Stimulated activated CD4-positive, alpha-beta T cell treated with anti-CD3 and anti-CD28 coated beads, TNF-alpha, amount 100 ng/mL, for 4 hours (primary cell): ENCODE measurements at places on chromosomes 4 and X.

DNA sequence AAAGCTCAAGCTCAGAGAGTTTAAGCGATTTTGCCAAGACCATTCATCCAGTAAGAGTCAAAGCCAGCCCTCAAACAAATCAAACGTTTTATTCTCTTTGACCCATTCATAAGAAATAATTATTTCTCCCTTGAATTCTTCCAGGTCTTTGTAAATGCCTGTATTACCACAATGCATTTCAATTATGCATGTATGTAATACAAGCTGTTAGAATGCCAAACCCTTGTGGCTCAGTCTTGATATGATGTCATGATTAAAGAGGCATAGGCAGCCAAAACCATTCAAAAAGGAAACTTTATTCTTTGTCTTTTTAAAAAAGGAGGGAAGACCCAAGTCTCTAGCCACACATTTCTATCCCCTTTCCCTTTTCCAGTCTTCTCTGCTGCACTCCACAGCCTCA, 56.5 kb upstream of the PGM2 start:
- DNase-seq, result no peak

DNA sequence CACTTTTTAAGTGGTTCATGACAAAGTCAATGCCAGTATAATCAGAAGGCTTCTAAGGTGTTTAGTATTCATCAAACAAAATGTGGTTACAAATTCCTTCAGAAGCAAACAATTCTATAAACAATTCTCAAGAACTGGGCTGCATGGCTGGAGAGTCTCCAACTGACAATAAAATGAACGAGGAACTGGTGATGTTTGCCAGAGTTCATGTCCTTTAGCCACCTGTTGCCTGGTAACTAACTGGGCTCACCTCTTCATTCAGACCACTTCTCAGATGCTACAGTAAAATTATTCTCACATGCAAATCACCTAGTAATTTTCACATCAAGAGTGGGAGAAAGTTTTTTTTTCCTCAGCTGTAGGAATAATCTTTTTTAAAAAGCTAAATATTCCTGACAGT, 53.3 kb downstream of the CAMK2D start:
- no peak for DNase-seq

- no peak for DNase-seq
Measured at GRCh38 chrX:41351923-41352322, 18.0 kb downstream of the DDX3X start.

GRCh38 chrX:26722666-26723428, 506.9 kb downstream of the MAGEB5 start:
- DNase-seq, result no peak

- DNase-seq, result no peak
Measured at GRCh38 chr4:87511500-87511899, 17.7 kb downstream of the SPARCL1 start.

GRCh38 chrX:108165383-108166111, 74.0 kb downstream of the ATG4A start:
- no peak for DNase-seq

GRCh38 chrX:153209347-153209746, 30.3 kb downstream of the MAGEA1 start:
- no peak for DNase-seq

GRCh38 chr4:175657571-175657970, 154.5 kb downstream of the GPM6A start:
- DNase-seq, result no peak

- no peak for DNase-seq
Measured at GRCh38 chrX:129786210-129786651, 6.5 kb downstream of the SASH3 start.

GRCh38 chr4:3736806-3737205, 29.4 kb upstream of the ADRA2C start:
- no peak for DNase-seq

GRCh38 chrX:100883654-100884053, 9.5 kb upstream of the NOX1 start:
- no peak for DNase-seq

- DNase-seq, result no peak
Measured at GRCh38 chr4:93359586-93359985, 469.0 kb upstream of the ATOH1 start.

- no peak for DNase-seq
Measured at GRCh38 chrX:117707948-117708743, 408.5 kb downstream of the KLHL13 start.

GRCh38 chrX:13067773-13068172, 23.4 kb upstream of the FAM9C start:
- DNase-seq, result no peak

GRCh38 chr4:154024097-154024694, 235.3 kb upstream of the SFRP2 start:
- DNase-seq, result no peak

- no peak for DNase-seq
Measured at GRCh38 chrX:137847376-137847775, 281.4 kb downstream of the ZIC3 start.

DNA sequence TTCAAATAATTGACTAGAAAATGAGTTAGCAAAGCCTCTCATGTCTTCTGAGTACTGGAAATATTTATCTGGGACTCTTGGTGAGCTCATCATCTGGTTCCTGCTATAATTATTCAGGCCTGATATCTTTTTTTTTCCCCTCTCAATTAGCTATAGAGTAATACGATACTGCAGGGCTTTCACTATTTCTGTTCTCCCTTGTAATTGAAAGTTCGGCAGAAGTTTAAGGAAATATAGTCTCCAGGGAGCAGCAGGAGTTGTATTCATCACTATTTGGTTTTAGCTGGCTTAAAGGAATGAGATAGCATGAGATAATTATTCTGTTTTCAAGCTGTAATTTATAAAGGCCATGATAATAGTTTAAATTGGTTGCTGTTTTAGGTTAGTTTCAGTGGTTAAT, 378.6 kb upstream of the EPHA5 start:
- DNase-seq, result no peak

DNA sequence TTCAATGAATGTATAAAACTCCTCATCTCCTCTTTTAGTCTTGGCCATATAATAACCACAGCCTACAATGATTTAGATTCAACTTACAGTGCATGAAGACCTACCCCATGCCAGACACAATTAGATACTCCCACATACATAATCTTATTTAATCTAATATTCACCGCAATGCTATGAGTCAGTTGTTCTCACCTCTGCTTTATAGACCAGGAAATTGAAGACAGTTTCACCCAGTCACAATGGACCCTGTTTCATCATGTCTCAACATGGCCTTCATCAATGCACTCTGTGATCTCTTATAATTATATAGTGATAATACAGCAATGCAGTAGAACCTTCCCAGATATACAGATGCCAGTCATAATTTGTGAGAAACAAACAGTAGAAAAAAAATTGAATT, 148.6 kb downstream of the PARM1 start:
- DNase-seq, result no peak

GRCh38 chr4:141933978-141934377, 297.6 kb downstream of the IL15 start:
- no peak for DNase-seq

DNA sequence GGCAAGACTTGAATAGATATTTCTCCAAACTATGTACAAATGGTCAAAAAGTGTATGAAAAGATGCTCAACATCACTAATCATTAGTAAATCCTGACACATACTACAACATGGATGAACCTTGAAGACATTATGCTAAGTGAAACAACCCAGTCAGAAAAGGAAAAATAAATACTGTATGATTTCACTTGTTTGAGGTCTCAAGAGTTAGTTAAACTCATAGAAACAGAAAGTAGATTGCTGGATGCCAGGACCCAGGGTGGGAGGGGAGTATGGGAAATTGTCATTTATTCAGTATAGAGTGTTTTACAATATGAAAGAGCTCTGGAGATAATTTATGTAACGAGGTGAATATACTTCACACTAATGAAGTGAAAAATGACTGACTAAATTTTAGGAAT, 32.4 kb downstream of the PRMT9 start:
- no peak for DNase-seq

DNA sequence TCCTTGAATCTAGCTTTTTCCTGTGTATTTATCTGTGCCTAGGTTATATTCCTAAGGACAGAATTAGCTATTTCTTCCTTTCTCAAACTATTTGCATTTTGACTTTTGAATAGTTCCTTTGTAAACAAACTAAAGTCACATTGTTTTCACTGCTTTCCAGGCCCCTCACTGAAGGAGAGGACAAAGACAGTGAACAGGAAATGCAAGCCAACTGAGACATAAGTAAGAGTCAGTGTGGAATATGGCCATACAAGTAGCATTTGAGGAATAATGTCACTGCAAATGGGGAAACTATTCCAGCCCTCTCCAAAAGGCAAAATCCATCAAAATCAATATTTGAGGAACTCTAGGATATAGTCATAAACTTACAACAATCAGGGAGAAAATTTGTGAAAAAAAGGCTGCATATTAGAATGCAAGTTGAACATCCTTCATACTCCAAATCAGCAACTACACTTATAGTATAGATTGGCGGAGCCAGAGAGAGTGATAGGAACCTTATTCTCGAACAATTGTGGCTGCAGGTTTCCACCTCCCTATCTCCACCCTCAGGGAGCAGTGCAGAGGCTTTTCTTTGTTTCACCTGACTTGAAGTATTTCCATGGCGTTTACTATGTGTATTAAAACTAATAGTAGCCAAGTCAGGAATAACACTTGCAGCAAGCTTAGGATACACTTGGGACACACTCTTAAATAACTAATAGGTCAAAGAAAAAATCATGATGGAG, 1110.4 kb upstream of the ADGRL3 start:
- no peak for DNase-seq

- no peak for DNase-seq
Measured at GRCh38 chr4:52670121-52670520, 11.0 kb upstream of the USP46 start.

DNA sequence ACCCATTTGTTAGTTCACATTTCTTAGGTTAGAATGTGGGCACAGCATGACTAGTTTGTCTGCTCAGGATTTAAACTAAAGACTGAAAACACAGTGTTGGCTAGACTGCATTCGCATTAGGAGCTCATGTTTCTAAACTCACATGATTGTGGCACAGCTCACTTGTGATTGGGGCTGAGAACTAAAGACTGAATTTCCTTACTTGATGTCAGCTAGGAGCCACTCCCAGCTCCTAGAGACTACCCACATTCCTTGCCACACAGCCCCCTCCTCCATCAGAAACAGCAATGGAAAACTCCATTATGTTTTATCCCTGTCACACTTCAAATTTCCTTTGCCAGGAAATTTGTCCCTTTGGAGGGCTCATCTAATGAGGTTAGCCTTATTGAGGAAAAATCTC, 170.2 kb upstream of the NUDT6 start:
- DNase-seq, result no peak

- DNase-seq, result no peak
Measured at GRCh38 chrX:148426467-148426866, 74.0 kb upstream of the AFF2 start.

- no peak for DNase-seq
Measured at GRCh38 chr4:15848191-15848842, 70.2 kb downstream of the CD38 start.

GRCh38 chrX:77548751-77549150, 101.6 kb downstream of the FGF16 start:
- no peak for DNase-seq

GRCh38 chr4:7717946-7718490, 221.6 kb downstream of the AFAP1 start:
- no peak for DNase-seq

DNA sequence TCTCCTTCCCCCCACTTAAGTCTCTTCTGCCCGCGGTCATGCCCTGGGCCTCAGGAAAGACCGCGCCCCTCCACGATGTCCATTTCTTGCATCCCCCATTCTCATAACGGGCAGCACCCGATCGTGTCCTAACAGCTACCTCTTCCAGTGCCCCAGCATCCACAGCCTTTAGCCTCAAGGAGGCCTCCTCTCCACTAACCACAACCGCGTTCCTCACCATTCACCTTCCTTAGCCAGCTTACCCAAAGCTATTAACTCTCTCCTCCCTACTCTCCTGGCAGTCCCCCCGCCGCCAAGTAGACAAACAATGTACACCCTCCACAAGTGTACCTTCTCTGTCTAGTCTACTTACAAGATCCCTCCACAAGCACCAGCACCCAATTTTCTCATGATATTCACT, 58.6 kb upstream of the PAGE5 start:
- no peak for DNase-seq

DNA sequence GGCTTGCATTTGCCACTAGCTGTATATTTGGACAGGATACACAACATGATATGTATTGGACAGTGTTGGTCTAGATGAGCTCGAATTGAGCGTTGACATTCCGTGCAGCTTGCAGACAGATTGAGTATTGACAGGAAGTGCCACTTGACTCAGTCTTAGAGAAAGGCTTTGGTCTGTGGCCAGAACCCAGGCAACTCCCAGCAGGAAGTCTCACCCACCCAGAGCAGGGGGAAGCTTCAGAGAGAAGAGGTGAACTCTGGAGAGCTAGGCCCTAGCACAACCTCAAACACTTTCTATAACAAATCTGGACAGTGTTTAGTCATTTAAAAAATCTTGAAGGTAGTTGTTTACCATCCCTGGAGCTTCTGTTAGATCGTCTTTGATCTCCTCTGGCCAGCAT, 280.5 kb downstream of the FBXW7 start:
- peak; percentile 34 for DNase-seq

- DNase-seq, result no peak
Measured at GRCh38 chrX:108590496-108590895, 145.9 kb downstream of the IRS4 start.

GRCh38 chr4:174210952-174211490, 72.4 kb downstream of the FBXO8 start:
- no peak for DNase-seq

DNA sequence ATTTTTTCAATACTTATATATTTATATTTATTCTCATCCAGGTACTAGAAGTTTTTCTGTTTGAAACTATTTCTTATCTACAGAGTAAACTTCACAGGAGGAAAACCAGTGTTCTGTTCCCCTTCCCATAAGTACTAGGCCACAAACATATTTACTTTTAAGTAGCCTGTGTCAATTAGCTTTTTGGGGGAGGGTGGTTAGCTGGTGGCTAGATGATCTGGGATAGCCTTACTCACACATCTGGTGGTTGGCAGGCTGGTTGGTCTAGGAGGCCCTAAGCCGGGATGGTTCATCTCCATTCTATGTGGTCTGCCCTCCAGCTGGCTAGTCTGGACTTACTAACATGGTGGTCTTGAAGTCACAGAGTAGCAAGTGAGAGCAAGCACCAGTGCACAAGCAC, 6.2 kb downstream of the JADE3 start:
- DNase-seq, result no peak

GRCh38 chr4:108830509-108831244, 67.8 kb upstream of the ETNPPL start:
- no peak for DNase-seq
